Germinal center (tissue), 1 donor: ENCODE measurements at places on chromosomes 3 and 15.

- DNase-seq = no peak
Observed at GRCh38 chr3:100005665-100006393, 108.5 kb downstream of the FILIP1L start.

DNA sequence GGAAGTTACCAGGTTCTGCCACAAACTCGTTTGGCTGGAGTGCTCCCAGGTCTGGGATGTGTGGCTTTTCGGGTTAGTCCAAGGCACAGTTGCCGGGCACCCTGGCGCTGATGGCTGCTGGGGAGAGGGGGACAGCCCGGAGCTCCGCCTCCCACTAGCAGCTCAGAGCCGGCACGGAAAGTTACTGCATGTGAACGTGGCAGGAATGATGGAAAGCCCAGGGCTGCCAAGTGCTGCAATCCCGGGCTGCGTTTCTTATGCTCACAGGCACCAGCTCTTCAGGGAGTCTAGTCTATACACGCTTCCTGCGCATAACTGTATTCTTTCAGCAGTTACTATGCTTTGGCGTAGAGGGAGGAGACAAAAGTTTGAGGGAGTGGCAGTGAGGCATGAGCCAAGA is 141.8 kb upstream of the ICE2 start:
- no peak for DNase-seq

GRCh38 chr3:172104471-172105072 is 65.2 kb downstream of the FNDC3B start:
- no peak for DNase-seq

- DNase-seq = no peak
Observed at GRCh38 chr15:78855746-78856145, 16.9 kb upstream of the MORF4L1 start.

DNA sequence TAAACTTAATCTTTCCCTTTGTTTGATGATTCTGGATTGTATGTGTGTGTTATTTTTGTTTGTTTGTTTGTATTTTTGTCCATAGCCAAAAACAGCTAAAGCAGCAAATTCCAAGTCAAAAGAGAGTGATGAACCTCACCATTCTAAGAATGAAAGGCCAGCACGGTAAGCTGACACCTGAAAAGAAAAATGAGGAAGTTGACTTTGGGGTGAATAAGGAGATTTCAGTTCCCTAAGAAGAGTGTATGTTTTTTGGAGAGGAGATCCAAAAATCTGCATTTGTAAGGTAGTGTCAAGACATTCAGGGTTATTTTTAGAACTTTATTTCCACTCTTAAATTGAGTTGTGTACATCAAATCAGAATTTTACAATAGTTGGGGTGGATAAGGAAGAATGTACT is 52.3 kb upstream of the UTS2B start:
- no peak for DNase-seq

DNA sequence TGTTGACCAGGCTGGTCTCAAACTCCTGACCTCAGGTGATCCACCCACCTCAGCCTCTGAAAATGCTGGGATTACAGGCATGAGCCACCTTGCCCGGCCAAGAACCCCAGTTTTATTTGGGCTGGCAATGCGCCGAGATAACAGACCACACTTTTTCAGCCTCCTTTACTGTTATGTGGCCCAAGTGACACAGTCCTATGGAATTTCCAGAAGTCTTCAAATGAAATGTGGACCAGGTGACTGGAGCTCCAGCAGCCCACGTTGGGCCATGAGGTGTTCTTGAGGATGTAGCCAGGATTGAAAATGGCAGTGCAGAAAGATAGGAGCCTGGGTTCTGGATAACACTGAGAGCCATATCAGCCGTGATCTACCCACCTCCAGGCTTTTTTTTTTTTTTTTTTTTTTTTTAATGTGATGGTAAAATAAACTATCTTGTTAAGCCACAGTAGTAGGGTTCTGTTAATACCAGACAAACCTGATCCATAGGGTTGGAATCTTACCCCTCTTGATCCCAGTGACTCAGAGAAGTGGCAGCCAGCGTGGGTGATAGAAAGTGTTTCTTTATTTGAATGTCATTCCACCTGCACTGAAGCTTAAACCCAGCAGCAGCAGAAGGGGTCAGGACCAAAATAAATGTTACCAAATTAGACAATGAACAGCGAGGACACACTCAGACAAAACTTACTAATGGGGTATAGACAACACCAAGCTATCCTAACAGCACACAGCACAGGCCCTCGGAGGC is 55.6 kb downstream of the LHFPL4 start:
- DNase-seq = no peak

- peak; percentile 53 for DNase-seq
Observed at GRCh38 chr15:52254391-52254790, 41.2 kb downstream of the MYO5C start.
